MG63 (cell line): ENCODE measurements at places on chromosomes 16 and 17. TPM values are rescaled to one million over a fixed set of nuclear protein-coding genes. Genes with fewer than 3 reads are reported as not detected.

DNA sequence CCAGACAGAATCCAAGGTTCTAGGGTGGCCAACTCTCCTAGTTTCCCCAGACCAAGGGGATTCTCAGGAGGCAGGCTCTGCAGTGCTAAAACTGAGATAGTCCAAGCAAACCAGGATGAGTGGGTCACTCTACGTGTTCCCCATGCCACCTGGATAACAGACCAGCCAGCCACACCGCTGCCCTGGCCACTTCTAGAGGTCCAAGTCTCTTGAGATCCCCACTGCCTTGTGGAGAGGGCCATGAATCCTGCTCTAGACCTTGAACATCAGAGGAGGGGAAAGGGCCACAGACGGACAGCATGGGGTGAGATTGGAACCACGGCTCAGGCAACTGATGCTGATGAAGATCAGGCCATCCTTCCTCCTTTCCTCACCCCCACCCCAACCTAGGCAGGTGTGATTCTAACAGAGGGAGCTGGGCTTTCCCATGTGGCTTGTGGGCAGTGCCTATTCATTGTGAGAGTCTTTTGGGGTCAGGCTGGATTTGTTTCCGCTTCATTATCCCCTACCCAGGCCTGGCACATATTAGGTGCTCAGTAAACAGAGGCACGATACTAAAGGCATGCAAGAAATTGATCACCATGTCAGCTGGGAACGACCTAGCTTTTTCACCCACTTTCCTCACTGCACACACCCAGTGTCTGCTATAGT lies 16.8 kb upstream of the TVP23A start:
- no peak for DNase-seq

GRCh38 chr17:518047-518735 lies 165.6 kb upstream of the RPH3AL start:
- no peak for DNase-seq

GRCh38 chr17:38749223-38750043 lies 1.3 kb upstream of the PCGF2 start:
- peak; percentile 95 for DNase-seq

DNA sequence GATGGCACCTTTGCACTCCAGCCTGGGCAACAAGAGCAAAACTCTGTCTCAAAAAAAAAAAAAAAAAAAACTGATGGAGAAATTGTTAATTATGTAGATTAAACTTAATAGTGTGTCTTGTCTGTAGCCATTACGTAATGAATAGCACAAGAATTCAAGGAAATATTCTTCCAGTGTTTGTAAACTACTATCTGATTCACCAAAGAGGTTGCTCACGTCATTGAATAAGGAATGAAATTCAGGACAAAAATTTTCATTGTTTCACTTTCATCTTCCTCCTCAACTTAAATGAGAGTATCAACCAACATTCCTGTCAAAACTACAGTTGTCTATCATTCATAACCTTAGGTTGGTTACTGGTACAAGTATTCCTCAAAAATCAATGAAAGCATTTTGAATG lies 30.7 kb upstream of the MYO18A start:
- DNase-seq, result no peak

- DNase-seq, result no peak
Measured at GRCh38 chr16:87327798-87328495, 10.8 kb upstream of the C16orf95 start.

DNA sequence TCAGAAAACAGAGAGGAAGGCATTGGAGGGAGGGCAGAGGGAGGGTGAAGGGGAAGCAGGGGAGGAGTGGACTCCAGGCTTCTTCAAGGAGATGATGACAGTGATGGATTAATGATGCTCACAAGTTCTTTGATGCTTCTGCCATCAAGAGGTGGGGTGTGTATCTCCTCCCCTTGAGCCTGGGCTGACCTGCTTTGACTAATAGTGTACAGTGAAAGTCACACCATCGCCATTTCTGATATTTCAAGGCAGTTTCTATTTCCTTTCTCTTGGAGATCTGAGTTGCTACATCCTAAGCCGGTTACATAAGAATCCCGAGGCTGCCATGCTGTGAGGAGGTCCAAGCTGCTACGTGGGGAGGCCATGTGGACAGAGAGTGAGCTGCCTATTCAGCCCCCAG lies 312.5 kb downstream of the MAF start:
- no peak for DNase-seq

The KRT20 gene
- not detected in 2 replicates for total RNA-seq

The ITGB4 gene
- total RNA-seq, result not detected in 2 replicates

The HBQ1 gene
- total RNA-seq, result not detected in 2 replicates
